ENCODE measurements at places on chromosomes 2 and 18.
A peak's percentile ranks its signal among the peaks of the same experiment; 100 is the strongest.

- DNase-seq = no peak
These were observed 78.4 kb downstream of the SETBP1 start for GRCh38 chr18:44758861-44759631.

GRCh38 chr2:81901017-81901416 is 1596.5 kb upstream of the LRRTM1 start:
- DNase-seq = no peak

GRCh38 chr2:186570604-186571003 is 19.3 kb upstream of the ITGAV start:
- peak; percentile 91 for DNase-seq

- peak; percentile 45 for DNase-seq
These were observed 705 bp downstream of the EFR3B start for GRCh38 chr2:25042321-25043240.

- no peak for DNase-seq
These were observed 168.7 kb upstream of the AGAP1 start for GRCh38 chr2:235325151-235325550.

- no peak for DNase-seq
These were observed 53.5 kb downstream of the MEP1B start for GRCh38 chr18:32243358-32243757.

- peak; percentile 7 for DNase-seq
These were observed 183.6 kb upstream of the MGAT5 start for GRCh38 chr2:134070281-134070741.

- DNase-seq = no peak
These were observed 18.8 kb upstream of the FOXI3 start for GRCh38 chr2:88471083-88471942.

DNA sequence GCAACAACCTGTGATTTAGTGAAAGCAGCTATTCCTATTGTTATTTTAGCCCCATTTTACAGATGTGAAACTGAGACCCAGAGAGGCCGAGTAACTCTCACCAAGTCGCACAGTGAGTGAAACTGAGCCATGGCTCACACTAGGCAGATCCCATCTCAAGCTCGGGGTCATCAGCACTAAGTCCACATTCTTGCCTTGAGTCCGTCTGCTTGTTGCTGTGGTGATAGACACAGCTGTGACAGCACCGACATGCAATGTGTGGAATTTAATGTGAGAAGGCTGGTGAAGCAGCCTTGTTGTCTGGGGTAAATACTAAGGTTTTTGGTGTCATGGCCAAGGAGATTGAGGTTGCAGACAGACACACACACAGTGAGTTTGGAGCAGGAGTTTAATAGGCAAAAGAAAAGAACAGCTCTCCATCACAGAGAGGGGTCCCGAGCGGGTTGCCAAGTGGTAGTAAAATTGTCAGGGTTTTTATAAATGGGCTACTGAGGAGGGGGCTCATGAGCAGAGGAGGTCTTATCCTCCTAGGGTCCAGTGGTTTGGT is 40.2 kb upstream of the GMCL1 start:
- peak; percentile 99 for DNase-seq

DNA sequence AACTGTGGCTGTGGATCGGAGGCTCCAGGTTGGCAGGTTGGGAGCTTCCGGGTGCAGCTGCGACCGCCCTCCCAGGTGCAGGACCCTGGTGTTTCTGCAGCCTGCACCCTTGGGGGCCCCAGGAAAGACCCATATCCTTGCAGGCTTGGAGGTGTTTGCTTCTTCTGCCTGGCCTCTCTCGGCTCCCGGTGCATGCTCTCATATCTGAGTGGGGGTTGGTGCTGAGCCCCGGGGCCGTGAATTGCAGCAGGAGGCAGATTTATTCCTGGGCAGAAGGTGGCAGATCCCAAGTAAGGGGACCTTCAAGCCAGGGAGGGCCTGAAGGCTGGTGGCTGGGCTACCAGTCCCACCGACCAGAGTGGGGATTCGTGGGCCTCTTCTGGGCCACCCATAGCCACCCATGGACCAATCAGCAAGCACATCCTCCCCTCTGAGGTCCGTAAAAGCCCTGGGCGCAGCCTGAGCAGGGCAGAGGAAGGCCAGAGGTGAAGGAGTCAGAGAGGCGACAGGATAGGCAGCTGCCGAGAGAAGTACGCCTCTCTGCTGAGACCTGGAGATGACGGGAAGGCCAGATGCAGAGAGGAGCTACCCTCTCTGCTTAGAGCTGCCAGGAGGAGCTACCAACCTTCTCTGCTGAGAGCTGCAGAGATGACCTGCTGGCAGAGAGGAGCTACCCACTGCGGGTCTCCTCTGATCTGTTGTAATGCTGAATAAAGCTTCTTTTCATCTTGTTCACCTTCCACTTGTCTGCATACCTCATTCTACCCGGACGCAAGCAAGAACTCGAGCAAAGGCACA is 1279.0 kb upstream of the LRRTM1 start:
- DNase-seq = no peak

- DNase-seq = no peak
These were observed 5.2 kb upstream of the TPO start for GRCh38 chr2:1407950-1408675.

- peak; percentile 56 for DNase-seq
These were observed 142.3 kb upstream of the ITGA6 start for GRCh38 chr2:172285010-172285621.

- peak; percentile 77 for DNase-seq
These were observed 73.5 kb downstream of the GALNT3 start for GRCh38 chr2:165720511-165720910.

GRCh38 chr2:226189061-226189460 is 610.6 kb downstream of the IRS1 start:
- no peak for DNase-seq

- no peak for DNase-seq
These were observed 369.7 kb downstream of the CTNNA2 start for GRCh38 chr2:79882548-79882947.

DNA sequence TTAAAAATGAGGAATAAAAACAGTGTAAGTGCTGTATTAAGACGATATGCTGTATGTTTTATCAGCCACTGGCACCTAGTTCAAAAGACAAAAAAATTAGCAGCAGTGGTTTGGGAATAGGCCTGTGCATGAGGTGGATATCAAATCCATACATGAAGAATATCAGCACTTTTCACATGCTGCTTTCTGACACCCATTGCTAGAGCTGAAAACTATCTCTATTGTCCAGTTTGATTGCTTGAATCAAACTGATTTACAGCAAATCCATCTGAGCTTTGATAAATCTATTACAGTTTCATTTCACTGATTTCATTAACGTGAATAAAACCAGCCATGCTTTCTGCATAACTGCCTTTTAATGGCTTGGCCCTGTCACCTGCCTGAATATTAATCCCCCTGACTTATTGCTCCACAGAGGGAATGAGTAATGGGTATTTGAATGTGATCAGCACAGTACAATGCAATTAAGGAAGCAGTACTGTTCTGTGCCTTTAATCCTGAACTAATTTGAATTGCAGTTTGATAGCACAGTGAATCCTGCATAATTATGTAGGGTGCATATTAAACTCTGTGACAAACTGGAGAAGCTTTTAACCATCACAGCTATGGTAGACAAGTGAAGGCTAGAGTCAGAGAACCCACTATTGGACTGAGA is 154.0 kb downstream of the GPD2 start:
- DNase-seq = no peak

- no peak for DNase-seq
These were observed 41.9 kb downstream of the RHOB start for GRCh38 chr2:20488782-20489181.

GRCh38 chr2:134334542-134335353 is 80.9 kb downstream of the MGAT5 start:
- DNase-seq = no peak

DNA sequence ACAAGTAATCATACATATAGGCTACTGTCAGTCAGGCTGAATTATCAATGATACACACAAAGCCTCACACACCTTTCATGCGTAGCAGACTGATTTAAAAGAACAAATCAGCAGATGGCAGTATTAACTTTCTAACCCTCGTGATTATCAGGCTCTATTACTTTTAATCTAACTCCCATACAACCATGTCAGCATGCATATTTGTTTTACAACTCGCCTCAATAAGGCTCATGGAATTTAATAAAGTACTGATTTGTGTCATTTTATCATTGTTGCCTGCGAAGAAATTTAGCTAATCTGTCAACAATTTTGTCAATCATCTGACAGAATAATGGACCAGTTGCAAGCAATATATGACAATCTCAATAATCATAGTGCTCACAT is 82.8 kb downstream of the SLC25A12 start:
- DNase-seq = peak; percentile 48

- no peak for DNase-seq
These were observed 40.5 kb downstream of the FAM168B start for GRCh38 chr2:131052741-131053263.

DNA sequence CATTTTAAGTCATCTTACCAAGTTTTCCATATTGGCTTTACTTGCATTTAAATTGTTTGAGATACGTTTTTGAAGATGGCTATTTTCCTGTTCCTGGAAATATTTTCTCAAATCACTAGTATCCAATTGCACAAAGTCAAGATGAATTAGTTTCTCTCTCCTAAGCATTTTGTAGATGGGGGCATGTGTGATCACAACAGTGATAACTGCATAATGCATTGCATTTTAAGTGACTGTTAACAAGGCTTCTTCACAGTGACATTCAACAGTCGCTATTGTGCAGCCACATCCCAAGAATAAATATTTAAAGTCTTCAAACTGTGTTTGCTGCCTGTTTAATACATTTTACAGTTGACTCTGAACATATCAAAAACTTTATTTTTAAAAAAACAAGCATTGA is 694.2 kb upstream of the CDH7 start:
- no peak for DNase-seq

DNA sequence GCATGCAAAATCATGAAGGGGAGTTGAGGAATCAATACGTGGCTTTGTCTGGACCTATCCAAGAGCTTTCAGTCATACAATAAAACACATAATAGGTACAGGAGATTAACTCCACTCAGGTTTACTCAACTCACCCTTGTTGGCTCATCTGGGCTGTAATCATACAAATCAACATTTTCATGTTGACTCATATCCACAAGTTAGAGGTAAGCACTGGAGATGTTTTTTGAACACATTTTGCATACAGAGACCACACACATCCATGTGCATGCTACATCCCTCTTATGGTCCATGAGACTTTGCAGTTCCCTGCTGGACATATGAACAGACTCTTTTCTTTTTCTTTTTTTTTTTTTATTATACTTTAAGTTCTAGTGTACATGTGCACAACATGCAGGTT is 336.9 kb upstream of the PIK3C3 start:
- no peak for DNase-seq

DNA sequence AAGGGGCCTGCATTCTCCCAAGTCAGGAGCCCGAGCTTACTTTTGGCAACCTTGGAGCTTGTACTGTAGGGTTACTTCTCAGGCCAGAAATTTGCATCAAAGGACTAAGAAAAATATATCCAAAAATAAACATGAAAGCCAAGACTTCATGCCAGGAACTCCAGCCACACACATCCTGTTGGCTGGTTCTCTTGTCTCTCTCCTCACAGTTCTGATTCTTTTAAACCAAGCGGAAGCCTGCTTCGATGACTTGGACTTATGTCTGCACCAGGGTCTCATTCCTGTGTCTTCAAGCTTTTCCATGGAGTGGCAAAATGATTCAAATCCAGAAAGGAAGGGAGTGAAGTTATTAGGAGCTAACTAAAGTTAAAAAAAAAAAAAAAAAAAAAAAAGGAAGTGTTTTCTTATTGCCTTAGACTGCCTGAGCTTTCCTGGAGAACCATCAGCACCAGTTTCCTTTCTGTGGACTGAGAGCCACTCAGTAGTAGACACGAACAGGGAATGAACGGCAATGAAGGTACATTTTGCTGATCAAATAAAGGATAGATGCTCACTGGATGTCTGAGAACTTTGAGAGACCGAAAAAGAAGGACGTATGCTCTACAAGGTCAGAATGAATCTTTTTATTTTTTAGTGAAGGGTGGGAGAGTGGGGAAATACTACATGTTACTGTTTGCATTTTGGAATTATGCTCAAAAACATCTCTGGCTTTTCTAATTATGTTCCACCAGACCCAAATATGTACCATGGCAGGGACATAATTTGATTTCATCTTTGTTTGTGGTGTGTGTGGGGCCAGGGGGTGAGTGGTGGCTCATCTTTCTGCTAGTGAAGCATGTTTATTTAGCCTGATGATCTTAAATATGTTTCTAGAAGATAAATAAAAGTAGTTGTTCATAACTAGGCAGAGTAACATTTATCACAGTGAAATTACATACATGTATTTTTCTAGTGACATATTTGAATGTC is 86.0 kb downstream of the RAPGEF4 start:
- DNase-seq = no peak

DNA sequence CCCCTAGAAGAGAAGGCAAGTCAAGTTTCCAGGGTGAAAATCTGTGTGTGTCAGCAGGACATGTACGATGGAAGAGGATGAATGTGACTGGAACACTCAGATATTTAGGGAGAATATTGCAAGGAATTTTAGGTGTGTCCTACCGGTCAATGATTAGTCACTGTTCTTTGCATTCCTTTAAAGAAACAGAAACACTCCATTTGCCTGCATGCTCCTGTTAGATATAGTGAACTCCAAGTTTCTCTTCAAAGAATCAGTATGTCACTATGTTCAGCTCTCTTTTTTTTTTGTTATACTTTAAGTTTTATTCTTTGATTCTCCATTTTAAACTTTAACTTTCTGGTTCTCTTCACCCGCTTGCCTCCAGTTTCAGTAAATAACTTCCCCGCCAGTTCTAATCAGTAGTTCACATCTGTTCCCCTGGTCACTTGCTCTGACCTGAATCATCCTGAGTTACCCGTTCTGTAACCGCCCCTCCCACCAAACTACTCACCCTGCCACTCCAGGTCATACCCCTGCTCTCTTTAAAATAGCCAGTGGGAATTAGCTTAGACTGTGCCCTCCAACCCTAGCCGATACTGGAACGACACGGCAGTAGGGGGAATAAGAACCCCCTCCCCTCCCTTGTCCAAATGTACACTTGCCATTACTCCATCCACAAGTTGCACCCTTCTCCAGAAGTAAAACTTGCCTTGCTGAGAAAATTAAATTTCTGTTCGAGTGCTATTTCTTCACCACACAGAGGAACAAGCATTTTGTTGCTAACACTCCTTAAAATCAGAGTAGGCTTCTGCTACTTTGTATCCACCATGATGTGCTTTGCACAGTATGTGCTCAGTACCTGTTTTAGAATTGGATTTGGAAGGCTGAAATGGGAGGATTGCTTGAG is 268.4 kb downstream of the METTL4 start:
- peak; percentile 58 for DNase-seq

DNA sequence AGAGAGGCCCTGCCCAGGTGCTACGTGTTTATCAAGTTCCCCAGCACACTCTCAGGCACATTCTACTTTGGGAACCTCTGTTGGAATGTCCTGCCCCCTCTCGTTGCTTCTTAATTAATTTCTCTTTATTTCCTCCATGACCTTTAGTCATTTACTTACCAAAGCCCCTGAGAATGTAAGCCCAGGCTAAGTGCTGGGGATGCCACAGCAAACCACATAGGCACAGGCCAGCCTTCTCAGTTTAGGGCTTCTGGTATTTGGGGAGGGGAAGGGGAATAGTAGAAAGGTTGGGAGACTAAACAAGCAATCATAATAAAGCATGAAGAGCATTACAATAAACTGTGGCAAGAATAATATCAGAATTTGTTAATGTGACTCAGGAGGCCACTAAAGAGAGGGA is 85.7 kb downstream of the EVA1A start:
- no peak for DNase-seq

- DNase-seq = peak; percentile 77
These were observed 72.3 kb upstream of the RIOK3 start for GRCh38 chr18:23380817-23381216.

- peak; percentile 44 for DNase-seq
These were observed 36.1 kb downstream of the HDLBP start for GRCh38 chr2:241279413-241279812.
